M059J (cell line): ENCODE measurements at places on chromosomes 5 and 9. TPM values are rescaled to one million over a fixed set of nuclear protein-coding genes. Genes with fewer than 3 reads are reported as not detected.
A peak's percentile ranks its signal among the peaks of the same experiment; 100 is the strongest.

Gene FOXD1
- total RNA-seq = 17.1 and 17.4 TPM in 2 replicates

Gene FRMD3
- 5.0 and 5.8 TPM in 2 replicates for total RNA-seq

DNA sequence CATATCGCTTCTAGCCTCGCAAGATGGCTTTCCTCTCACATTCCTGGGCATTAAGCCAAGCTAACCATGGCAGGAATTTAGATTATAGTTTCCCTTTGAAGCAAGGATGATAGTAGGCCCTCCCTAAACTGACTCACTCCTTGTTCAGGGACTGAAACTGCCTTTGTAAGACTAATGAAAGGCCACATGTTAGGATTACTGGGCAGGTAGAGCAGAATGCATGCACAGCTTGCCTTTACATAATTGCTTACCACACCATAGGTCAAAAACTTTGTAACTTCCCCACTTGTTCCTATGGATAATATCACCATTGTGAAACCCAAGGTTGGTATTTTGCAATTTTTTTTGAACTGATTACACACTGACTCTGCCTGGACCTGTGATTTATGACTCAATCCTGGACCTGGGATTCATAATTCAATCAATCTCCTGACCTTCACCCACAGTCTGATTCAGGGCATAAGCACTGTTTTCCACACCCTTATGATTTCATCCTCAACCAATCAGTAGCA is 41.0 kb upstream of the PRDM9 start:
- DNase-seq = peak; percentile 37

- peak; percentile 66 for DNase-seq
These were observed 115.7 kb downstream of the PAPPA start for GRCh38 chr9:116269250-116269649.

GRCh38 chr5:9362600-9362999 is 183.3 kb downstream of the SEMA5A start:
- DNase-seq = no peak
